ENCODE measurements at places on chromosomes 5 and 9.

- peak; percentile 95 for DNase-seq
Observed at GRCh38 chr5:109409844-109410388, at the start of gene PJA2. TSS of gene PJA2 (minus strand) at chr5:109409974. CDS start at chr5:109383433, 26,541 bp downstream.

DNA sequence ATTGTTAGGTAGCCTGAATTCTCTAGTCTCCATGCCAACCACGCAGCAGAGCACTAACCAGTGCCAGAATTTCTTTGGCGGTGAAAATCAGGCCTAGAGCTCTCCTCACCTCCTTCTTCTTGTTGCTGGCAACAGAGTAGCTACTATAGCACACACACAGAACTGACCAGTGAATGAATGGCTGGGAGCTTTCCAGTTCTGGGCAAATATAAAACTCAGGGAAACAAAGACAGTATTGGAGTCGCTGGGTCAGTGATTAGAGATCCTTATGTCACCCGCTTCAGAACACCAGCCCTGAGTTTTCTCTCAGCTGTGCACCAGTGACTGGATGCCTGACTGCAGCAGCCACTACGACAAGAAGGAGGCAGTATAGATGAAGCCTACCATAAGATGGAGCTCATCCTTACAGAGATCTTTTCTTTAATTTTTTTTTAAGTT is 26.9 kb upstream of the FEM1C start:
- no peak for DNase-seq

DNA sequence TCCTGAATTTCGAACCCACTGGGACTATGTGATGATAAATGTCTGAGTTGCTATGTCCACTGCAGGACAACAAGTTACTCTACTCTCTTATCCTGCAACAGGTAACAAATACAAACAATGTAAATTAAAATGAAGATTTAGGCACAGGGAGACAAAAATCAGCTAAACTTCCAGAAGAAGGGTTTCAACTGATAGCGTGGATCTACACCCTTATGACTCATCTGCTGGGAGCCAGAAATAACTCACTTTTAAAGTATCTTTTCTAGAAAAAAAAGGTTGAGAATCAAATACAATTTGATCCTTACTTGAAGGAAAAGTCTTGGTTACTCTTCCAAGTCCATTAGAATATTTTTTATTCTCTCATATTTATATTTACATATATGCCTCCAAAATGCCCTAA is 21.4 kb downstream of the PJA2 start:
- no peak for DNase-seq

GRCh38 chr5:40733434-40733833 is 22.3 kb downstream of the TTC33 start:
- no peak for DNase-seq

GRCh38 chr9:95296761-95297160 is 20.7 kb downstream of the FANCC start:
- no peak for DNase-seq

DNA sequence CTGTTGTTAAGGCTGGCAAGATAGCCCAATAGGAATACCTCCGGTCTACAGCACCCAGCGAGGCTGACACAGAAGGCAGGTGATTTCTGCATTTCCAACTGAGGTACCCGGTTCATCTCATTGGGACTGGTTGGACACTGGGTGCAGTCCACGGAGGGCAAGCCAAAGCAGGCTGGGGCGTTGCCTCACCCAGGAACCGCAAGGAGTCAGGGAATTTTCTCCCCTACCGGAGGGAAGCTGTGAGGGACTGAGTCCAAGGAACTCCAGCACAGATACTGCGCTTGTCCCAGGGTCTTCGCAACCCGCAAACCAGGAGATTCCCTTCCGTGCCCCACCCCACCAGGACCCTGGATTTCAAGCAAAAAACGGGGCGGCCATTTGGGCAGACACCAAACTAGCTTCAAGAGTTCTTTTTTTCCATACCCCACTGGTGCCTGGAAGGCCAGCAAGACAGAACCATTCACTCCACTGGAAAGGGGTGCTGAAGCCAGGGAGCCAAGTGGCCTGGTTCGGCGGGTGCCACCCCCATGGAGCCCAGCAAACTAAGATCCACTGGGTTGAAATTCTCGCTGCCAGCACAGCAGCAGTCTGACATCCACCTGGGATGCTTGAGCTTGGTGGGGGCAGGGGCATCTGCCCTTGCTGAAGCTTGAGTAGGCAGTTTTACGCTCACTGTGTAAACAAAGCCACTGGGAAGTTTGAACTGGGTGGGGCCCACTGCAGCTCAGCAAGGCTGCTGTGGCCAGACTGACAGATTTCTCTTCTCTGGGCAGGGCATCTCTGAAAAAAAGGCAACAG is 647.2 kb downstream of the BNC2 start:
- DNase-seq, result no peak

- DNase-seq, result no peak
Observed at GRCh38 chr5:149636861-149637246, 55.6 kb downstream of the ARHGEF37 start.

DNA sequence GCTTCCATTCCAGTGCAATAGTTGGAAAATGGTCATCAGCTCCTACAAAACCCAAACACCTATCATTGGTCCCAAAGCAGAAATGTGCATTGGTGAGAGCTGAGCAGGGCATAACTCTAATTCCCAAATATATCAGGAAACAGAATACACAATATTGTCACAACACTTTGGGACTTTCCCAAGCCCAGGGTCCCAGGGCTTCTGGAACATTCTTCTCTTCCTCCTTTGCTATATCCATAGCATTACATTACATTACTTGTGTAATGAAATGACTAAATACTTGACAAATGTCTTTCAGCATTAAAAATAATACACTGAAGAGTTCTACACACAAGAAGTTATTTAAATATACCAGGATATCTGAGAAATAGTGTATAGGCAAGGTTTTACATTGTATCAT is 45.6 kb downstream of the LIX1 start:
- no peak for DNase-seq

DNA sequence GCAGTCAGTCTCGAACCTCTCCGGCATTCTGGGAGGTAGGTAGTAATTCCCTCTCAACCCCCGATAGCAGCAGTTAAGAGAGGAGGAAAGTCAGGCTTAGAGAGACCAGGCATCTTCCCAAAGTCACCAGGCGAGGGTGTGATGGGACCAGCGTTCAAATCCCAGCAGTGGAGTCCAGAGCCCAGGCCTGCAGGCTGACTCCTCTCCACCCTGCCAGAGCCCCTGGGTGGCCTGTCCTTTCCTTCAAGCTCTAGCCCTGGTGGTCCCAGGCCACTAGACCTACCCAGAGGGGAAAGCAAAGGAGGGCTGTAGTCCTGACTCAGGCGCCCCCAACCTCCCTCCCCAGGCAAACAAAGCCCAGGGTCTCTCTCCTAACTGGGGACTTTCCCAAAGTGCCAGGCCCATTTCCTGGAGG is 4.2 kb upstream of the NR5A1 start:
- no peak for DNase-seq

- DNase-seq, result no peak
Observed at GRCh38 chr5:6875376-6875775, 162.1 kb downstream of the TENT4A start.

DNA sequence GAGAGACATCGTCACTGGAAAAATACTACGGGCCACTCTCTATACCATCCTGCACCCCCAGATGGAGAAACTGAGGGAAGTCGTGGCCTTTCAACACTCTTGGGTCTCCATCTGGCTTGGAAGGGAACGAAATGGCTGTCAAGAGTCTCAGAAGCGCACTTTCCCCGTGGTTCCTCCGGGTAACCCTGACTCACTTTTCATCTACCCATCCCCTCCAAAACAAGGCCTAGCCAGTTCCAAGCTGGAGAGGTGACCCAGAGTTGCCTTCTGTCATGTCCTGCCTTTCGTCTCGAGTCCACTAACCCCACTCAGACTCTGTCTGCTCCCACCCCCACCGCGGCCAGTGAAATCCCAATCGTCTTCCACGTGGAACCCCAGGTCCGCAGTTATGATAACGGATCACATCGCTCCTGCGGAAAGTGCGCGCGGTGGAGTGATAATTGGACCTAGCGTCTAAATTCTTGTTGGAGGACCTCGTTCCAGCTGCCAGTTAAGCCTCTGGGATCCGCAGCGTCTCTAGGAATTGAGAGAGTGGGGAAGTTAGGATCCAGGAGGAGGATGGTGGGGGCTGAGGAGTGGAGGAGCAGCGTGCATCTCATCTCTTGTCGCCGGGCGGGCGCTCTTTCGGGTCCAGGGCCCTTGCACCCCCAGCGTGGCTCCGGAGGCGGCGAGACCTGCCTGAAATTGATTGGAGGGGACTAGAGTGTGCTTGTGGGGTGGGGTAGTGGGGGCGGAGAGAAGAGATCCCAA is 4.6 kb downstream of the CDKN2A start:
- no peak for DNase-seq

DNA sequence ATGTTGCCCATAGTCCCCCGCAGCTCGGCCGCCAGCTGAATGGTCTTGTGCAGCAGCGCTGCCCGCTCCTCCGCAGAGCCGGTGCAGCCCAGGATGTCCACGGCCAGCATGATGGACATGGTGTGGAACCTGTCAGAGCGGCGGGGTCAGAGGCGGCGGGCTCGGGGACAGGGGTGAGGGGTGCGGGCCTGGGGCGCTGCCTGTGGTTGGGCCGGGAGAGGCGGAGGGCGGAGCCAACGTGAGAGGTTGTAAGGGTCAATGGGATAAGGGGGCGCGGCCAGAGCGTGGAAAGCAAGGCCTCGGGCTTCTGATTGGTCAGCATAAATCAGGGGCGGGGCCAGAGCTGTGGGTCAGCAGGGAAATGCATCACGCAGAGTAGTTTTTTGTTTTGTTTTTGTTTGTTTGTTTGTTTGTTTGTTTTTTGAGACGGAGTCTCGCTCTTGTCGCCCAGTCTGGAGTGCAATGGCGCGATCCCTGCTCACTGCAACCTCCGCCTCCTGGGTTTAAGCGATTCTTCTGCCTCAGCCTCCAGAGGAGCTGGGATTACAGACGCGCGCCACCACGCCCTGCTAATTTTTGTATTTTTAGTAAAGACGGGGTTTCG is 6.8 kb upstream of the TOR2A start:
- no peak for DNase-seq

- no peak for DNase-seq
Observed at GRCh38 chr9:96430377-96430776, 12.2 kb upstream of the ZNF367 start.

DNA sequence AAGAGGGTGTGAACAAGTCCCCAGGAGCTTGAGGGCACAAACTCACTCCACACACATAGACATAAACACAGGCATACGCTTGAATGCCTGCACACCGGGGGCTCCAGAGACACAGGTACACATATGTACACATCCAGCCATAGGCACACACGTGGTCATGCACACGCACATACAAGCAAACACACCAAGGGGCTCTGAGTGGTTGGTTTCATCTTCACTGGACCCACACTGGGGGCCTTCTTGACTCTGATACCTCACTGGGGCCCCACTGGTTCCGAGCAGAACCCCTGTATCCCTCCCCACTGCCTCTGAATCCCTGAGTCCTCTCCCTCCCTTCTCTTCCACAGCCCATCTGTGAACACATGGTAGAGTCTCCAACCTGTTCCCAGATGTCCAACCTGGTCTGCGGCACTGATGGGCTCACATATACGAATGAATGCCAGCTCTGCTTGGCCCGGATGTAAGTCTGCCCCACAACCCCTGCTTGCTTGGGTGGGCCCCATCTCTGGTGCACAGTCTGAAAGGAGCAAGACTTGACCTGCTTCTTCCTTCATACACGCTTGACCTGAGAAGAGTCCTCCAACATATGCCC is 6.4 kb downstream of the SPINK4 start:
- DNase-seq, result no peak

GRCh38 chr5:8327016-8327415 is 458.1 kb downstream of the MTRR start:
- no peak for DNase-seq

GRCh38 chr5:57685516-57686255 is 203.1 kb upstream of the ACTBL2 start:
- no peak for DNase-seq

Data from activated CD4-positive, alpha-beta T cell treated with anti-CD3 and anti-CD28 coated beads for 24 hours (primary cell).